Activated T-helper 2 cell treated with anti-CD3 and anti-CD28 coated beads, Interferon-gamma antibody, Interleukin-2, Interleukin-4, amounts not matched to agents 10 μg/mL and 5 μg/mL and 100 μg/mL, durations not matched to agents 14 hours and 24 hours and 36 hours (primary cell): ENCODE measurements at places on chromosomes 11 and 22. TPM values are rescaled to one million over a fixed set of nuclear protein-coding genes. Genes with fewer than 3 reads are reported as not detected.

The ARHGAP20 gene
- total RNA-seq = not detected in 2 replicates

DNA sequence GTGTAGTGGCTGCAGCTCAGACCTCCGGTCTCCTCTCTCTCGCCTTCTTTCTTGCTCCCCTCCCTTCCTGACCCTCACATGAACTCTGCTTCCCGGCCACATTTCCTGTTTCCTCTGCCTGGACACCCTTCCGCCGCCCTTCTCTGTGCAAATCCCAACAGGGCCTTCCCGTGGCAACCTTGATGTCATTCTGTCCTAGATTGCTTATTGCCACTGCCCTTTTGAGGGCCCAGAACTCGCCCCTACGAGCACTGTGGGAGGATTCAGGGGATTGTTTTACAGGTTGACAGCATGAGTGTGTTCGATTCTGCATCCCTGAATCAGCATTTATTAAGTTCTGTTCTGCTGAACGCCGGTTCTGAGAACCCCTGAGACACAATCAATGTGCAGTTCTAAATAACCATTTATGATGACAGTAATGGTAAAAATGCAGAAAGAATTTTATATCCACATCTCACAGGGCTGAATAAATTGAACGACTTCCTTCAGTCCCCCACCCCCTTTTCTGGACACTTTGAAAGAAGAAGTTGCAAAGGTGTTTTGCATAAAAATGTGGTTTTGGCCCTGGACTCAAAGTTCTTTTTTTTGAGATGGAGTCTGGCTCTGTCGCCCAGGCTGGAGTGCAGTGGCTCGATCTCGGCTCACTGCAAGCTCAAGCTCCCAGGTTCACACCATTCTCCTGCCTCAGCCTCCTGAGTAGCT, 6.4 kb downstream of the BATF2 start:
- DNase-seq = no peak

The OR4A16 gene
- not detected in 2 replicates for total RNA-seq

DNA sequence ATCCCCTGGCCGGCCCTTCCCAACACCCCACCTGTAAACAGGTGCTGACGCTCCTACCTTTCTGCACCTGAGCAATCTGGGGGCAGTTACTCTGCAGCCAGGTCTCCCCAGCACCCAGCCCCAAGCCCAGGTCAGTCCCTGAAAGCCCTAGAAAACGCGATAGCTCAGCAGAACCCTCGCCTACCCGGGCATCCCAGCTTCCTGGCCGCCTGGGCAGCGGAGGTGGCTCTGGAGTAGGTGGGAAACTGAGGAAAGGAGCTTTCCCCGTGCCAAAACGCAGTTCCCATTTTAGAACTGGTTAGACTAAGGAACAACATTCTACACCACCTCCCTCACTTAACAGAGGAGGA, 445 bp downstream of the SYTL2 start:
- DNase-seq = no peak

The SEPTIN3 gene
- total RNA-seq = 7.1 and 8.5 TPM in 2 replicates

The HORMAD2 gene
- total RNA-seq = 0.48 and 0.53 TPM in 2 replicates

- DNase-seq = peak; percentile 36
Observed at GRCh38 chr22:44455151-44455962, 42.7 kb downstream of the RTL6 start.

DNA sequence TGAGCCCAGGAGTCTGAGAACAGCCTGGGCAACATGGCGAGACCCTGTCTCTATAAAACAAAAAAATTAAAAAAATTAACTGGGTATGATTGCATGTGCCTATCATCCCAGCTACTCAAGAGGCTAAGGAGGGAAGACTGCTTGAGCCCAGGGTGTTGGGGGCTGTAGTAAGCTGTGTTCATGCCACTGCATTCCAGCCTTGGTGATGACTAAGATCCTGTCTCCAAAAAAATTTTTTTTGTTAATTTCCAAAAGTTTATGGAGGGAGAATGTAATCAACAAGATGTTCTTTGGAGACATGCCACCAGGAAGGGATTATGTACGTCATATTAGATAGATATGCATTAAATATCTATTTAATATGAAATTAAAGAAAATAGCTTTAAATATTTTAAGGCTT, 267.5 kb downstream of the SBF2 start:
- DNase-seq = no peak
